ENCODE measurements at places on chromosomes 5 and 9. TPM values are rescaled to one million over a fixed set of nuclear protein-coding genes. Genes with fewer than 3 reads are reported as not detected.

DNA sequence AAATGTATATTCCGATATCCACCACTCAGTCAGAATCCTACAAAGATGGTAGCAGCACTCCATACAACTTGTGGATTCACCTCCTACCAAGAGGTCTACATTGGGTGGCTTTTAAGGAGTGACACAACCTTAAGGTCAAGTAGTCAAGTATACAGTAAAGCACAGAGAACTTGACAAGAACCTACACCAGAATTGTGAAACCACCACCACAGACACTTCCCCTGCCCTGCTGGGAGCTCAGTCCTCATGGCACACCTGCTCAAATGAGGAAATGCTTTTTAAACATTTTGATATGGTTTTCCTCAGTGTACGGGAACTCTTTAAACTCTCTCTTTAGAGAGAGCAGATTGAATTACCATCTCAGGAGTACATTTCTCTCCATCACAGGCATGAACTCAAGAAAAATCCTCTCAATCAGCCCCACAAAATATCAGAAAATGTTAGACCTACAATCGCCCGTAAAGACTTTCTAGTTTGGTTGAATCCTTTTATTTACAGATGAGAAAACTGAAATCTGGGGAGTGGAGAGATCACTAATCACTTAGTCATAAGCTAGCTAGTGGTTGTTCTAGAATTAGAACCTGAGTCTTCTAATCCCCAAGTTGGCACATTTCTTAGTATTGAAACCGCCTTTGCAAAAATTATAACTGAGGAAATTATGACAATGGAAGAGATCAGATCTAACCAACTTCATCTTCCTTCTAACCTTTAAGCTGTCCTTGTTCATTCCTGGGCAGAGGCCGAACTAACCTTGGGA lies 38.5 kb upstream of the NR4A3 start:
- DNase-seq, result no peak

The CNTNAP3 gene
- not detected for total RNA-seq

The NR5A1 gene
- total RNA-seq, result not detected

DNA sequence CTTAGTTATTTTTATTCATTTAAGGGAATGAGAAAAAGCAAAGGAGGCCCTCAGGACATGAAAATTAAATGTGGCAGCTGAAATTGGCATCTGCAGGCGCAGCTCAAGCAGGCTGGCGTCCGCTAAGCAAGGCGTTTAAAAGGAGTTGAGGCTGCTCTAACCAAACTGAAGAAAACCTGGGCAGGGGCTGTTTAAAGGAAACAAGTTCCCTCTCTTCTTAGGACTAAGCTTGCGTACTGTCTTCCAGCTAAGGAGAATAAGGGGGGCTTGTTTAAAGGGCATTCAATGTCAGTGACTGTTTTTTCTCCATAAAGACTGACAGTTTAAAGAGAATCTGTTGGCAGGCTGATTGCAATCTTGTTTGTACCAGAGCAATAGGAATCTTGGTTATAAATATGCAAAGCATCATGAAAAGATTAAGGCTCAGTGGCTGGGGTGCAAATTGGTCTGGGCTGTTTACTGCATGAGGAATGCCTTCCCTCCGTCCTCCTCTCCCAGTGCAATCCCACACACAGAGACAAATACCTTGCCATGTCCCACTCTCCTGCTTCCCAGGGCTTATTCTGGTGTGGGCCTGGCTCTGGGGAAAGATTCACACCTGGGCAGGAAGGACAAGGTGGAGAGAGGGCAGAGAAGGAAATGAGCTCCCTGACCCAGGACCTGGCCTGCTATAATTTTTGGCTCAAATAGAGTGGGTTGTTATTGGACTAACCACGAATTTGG lies 85.9 kb upstream of the LIFR start:
- DNase-seq, result no peak

GRCh38 chr9:131943351-131943841 lies 136.3 kb downstream of the MED27 start:
- DNase-seq, result no peak

GRCh38 chr9:126058011-126058531 lies 268.6 kb upstream of the MVB12B start:
- DNase-seq, result no peak

- no peak for DNase-seq
Observed at GRCh38 chr9:121463026-121463807, 36.4 kb downstream of the GGTA1 start.

- no peak for DNase-seq
Observed at GRCh38 chr5:6909901-6910300, 196.7 kb downstream of the TENT4A start.

DNA sequence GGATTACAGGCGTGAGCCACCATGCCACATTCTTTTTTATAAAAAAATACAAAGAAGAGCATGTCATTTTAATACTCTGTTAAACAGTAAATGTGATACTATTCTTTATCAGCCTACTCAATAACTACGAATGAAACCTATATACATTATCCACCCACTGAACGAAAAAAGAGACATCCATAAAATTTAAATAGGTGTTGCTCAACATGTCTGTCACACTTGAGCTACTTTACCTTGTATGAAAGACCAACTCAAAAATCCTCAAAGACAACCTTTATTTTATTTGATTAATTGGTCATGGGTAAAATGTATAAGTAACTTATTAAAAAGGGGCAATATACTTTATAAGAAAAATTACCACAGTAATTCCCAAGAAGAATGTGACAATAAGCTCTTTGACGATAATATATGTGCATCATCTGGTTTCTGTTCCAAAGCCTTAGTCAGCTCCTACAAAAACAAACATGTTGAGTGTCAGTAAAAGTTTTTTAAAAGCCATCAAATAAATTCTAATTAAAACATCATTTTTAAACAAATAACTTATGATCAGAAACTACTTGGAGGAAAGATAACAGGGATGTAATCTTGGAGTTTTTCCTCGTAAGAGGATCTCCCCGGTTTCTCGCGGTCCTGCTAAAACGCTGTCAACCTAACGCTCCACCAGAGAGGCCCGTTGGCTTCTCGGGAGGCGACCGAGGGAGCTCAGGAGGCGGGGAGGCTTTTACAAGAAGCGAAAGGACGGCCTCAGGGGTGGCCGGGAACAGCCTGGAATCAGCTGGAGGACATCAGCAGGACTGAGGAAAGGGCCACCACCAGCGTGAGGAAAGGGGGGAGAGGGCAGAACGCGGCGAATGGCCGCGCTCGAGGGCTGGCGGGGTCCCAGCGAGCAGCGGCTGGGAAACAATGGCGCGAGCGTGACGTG lies 13.5 kb upstream of the ANKRD18B start:
- DNase-seq, result no peak

DNA sequence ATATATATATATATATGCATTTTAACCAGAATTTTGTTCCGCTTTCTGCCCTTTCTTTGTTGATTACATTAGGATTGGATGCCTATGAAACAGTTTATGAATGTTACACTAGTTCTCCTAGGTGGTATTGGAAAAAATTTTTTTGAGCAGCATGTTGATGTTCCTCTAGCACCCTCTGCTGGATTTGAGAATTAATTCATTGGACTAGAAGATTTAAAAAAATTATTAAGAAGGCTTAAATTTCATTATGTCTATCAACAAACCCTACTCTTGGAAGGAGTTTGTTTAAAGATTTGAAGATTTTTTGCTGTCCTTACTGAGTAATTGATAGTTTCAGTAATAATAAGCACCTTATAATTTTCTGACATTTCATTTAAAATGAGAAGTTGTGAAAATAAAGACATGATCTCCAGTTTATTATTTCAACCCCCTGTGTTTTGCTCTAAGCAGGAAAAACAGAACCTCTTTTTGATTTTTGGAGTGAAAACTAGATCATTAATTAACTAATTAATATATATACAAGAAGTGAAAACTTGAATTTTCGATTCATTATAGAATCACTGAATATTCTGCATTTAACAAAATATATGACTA lies 89.6 kb downstream of the CCDC171 start:
- no peak for DNase-seq

The FCN1 gene
- 2.3 TPM for total RNA-seq

DNA sequence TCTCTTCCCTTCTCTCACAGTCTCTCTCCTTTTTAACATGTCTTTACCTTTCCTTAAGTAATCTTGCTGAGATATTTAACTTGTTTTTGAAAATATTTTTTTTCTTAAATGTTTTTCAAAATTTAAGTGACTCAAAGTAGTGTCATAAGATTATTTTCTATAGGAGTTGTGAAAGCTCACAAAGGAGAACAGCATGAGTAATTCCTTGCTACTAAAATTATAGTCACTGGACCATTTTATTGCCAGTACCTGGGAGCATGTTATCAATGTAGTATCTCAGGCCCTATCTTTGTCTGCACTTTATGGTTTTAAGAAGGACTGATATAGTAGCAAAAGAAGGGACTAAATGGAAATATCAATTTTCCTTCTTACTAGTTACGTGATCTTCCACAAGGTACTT lies 181.9 kb downstream of the TMEM232 start:
- no peak for DNase-seq

The MUSK gene
- total RNA-seq, result not detected

- no peak for DNase-seq
Observed at GRCh38 chr5:73859696-73860095, 233.7 kb downstream of the ARHGEF28 start.

- DNase-seq, result no peak
Observed at GRCh38 chr9:127318651-127319167, 54.1 kb downstream of the GARNL3 start.

The PTGR1 gene
- total RNA-seq, result 0.96 TPM

GRCh38 chr5:148343603-148344487 lies 8.5 kb downstream of the SPINK9 start:
- no peak for DNase-seq

DNA sequence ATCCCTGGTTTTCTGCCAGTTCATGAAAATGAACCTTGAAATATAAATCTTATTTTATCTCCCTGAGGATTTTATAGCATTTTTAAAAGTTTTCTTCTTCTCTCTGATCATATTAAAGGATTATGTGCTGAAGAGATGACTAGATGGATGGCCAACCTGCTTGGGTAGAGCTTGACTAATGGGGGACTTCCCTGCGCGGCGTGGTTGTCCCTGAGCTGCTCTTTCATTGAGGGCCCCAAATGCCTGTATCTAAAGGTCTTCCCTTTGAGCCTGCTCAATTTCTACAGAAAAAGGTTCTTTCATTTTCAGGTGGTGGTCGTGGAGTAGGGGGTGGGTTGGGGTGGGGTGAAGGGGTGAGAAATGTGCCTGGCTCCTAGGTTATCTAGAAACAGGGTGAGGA lies 20.5 kb upstream of the CDKN2AIPNL start:
- DNase-seq, result no peak

All from CD8-positive, alpha-beta memory T cell (primary cell).